Activated naive CD4-positive, alpha-beta T cell treated with anti-CD3 and anti-CD28 coated beads, Interleukin-2, amount 10 ng/mL, durations not matched to agents 7 days and 5 days (primary cell): ENCODE measurements at places on chromosomes 3 and 15.

GRCh38 chr3:13950042-13950441 lies 70.2 kb upstream of the WNT7A start:
- no peak overlapping the region for H3K27ac ChIP-seq
- H3K27me3 ChIP-seq: peaks cover 16% of the 10 kb centered on the region
- no peaks in the 10 kb centered on the region for H3K36me3 ChIP-seq
- H3K4me1 ChIP-seq: no peaks in the 10 kb centered on the region

DNA sequence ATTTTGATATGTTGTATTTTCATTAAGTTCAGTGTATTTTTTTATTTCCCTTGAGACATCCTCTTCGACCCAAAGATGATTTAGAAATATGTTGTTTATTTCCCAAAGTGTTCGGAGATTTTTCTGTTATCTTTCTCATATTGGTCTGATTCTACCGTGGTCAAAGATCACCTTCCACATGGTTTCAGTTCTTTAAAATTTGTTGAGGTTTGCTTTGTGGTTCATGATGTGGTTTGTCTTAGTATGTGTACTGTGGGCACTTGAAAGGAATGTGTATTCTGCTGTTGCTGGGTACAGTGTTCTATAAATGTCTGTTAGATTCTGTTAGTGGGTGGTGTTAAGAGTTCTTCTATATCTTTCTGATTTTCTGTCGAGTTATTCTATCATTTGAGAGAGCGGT lies 103.4 kb upstream of the FHIT start:
- H3K4me1 ChIP-seq: no peaks in the 10 kb centered on the region
- H3K27me3 ChIP-seq: peaks cover 4% of the 10 kb centered on the region
- no peak overlapping the region for H3K27ac ChIP-seq
- no peak overlapping the region for H3K4me3 ChIP-seq

- DNase-seq: peak; percentile 64
- peak within 1 kb of the TSS; percentile 77 for H3K4me3 ChIP-seq
- H3K27me3 ChIP-seq: peaks cover 3% of the 10 kb centered on the region
- peaks cover 23% of the 10 kb centered on the region for H3K36me3 ChIP-seq
These were observed at the start of gene ZKSCAN7 for GRCh38 chr3:44554626-44555592. Gene ZKSCAN7, plus strand, starts transcription at chr3:44555193. Its CDS starts 1,855 bp downstream, at chr3:44557048.

DNA sequence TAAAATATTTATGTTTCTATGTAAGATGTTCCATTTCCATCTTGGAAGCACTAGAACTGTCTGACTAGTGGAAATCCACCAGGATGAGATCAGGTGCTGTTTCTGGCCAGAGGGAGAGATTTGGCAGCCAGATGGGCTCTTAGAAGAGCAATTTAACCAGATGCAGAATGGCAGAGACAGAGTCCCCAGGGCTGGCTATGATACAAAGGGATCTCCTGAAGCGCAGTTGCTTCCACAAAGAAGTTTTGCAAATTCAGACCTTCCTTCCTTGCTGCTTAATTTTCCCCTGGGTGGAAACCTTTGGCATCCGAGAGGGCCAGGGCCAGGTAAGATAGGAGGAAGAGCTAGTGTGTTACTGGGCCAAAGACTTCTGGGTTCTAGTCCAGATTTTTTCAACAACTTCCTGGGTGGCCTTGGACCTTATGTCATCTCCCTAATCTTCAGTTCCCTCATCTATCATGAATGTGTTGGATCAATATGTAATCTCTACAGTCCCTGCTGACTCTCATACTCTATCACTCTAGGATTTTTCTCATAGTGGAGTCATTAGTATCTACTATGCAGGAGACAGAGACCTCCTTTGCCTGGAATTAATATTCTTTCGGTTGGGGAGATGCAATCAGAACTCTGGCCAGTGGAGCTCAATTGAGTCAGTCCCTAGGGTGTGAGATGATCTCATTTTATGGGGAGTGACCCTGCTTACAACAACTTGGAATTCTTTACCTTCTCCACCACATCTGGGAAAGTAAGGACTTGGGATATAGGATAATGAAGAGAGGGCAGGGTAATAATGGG lies 41.1 kb upstream of the NDUFB4 start:
- DNase-seq: no peak
- H3K4me3 ChIP-seq: no peak overlapping the region
- H3K27ac ChIP-seq: no peak overlapping the region
- no peaks in the 10 kb centered on the region for H3K36me3 ChIP-seq
- H3K4me1 ChIP-seq: peaks cover 16% of the 10 kb centered on the region

DNA sequence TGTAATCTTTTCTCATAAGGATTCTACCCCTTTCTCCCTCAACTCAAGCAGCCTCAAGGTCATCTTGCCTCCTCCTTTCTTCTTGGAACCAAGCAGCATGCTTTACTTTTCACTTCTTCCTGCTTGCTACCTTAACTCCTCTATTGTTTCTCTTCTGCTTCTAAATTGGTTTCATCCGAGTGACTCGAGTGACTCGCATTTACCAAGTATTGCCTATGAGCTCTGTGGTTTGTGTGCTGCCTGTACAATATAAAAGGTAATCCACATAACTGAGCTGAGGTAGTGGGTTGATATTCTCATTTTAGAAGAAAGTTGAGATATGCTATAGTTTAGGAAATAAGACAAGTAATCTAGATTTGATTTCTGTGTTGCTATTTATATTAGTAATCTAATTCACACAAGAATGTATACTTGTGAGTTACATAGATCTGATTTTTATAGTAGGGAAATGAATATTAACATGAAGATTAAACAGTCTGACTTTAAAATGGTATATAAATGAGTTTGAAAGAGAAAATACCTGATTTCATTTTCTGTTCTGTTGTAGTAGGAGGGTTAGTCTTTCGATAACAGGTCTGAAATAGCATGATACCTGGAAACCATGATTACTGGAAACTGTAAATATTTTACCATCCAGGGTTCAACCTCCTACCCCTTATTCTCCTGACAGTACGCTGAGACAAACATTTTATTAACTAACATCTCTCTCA lies 5.5 kb downstream of the HHLA2 start:
- H3K4me1 ChIP-seq: peaks cover 87% of the 10 kb centered on the region
- peak; percentile 40 for DNase-seq
- H3K27me3 ChIP-seq: no peaks in the 10 kb centered on the region
- H3K36me3 ChIP-seq: peaks cover 32% of the 10 kb centered on the region
- H3K4me3 ChIP-seq: peak overlapping the region; percentile 58
- peak overlapping the region; percentile 93 for H3K27ac ChIP-seq

GRCh38 chr3:115255197-115255585 lies 108.1 kb upstream of the ZBTB20 start:
- no peaks in the 10 kb centered on the region for H3K27me3 ChIP-seq
- no peaks in the 10 kb centered on the region for H3K36me3 ChIP-seq
- H3K4me1 ChIP-seq: no peaks in the 10 kb centered on the region
- no peak overlapping the region for H3K4me3 ChIP-seq

- H3K36me3 ChIP-seq: no peaks in the 10 kb centered on the region
- no peaks in the 10 kb centered on the region for H3K4me1 ChIP-seq
- H3K4me3 ChIP-seq: no peak overlapping the region
- H3K27ac ChIP-seq: no peak overlapping the region
These were observed 389.6 kb downstream of the NTRK3 start for GRCh38 chr15:87866961-87867360.

- no peak for DNase-seq
- H3K27me3 ChIP-seq: no peaks in the 10 kb centered on the region
- H3K4me3 ChIP-seq: no peak overlapping the region
- H3K36me3 ChIP-seq: no peaks in the 10 kb centered on the region
These were observed 1037.5 kb downstream of the TBL1XR1 start for GRCh38 chr3:176159796-176160195.

DNA sequence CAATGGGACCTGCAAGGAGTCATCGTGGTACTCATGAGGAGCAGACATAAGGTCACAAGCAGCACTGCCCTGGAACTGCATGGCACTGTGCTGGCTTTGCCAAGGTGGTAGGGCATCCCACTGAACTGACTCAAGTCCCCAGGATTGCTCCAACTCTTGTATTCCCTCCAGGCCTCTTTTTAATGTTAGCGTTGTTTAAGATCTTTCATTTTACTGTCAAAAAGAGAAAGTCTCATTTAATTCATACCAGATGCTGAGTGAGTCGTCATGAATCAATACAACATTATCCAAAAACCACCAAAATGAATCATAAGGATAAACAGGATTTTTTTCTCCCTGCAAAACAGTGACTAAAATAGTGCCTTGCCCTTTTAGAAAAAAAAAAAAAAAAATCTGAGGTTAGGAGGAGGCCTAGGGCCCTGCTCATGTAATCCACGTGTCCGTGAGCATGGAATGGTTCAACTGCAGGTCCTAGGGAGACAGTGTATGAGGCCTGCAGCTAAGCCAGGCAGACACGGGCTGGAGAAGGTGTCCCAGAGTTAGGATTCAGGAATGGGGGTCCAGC lies 36.7 kb upstream of the BLM start:
- DNase-seq: no peak
- no peak overlapping the region for H3K27ac ChIP-seq
- H3K4me3 ChIP-seq: no peak overlapping the region

GRCh38 chr3:196700801-196701200 lies 11.2 kb downstream of the CEP19 start:
- no peaks in the 10 kb centered on the region for H3K36me3 ChIP-seq
- H3K27ac ChIP-seq: no peak overlapping the region
- no peak overlapping the region for H3K4me3 ChIP-seq
- H3K27me3 ChIP-seq: no peaks in the 10 kb centered on the region

DNA sequence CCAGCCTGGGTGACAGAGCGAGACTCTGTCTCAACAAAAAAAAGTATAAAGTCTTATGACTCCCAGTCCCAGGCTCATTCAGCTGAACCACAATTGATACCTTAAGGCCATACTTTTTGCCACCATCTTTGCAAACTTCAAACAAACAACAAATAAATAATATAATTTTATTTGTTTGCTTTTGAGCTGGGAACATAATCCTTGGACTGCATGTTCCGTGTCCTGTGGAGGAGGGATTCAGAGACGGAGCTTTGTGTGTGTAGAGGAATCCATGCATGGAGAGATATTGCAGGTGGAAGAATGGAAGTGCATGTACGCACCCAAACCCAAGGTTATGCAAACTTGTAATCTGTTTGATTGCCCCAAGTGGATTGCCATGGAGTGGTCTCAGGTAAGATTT lies 238.6 kb downstream of the ADAMTSL3 start:
- no peaks in the 10 kb centered on the region for H3K27me3 ChIP-seq
- no peak overlapping the region for H3K27ac ChIP-seq
- H3K4me1 ChIP-seq: no peaks in the 10 kb centered on the region
- no peak overlapping the region for H3K4me3 ChIP-seq

DNA sequence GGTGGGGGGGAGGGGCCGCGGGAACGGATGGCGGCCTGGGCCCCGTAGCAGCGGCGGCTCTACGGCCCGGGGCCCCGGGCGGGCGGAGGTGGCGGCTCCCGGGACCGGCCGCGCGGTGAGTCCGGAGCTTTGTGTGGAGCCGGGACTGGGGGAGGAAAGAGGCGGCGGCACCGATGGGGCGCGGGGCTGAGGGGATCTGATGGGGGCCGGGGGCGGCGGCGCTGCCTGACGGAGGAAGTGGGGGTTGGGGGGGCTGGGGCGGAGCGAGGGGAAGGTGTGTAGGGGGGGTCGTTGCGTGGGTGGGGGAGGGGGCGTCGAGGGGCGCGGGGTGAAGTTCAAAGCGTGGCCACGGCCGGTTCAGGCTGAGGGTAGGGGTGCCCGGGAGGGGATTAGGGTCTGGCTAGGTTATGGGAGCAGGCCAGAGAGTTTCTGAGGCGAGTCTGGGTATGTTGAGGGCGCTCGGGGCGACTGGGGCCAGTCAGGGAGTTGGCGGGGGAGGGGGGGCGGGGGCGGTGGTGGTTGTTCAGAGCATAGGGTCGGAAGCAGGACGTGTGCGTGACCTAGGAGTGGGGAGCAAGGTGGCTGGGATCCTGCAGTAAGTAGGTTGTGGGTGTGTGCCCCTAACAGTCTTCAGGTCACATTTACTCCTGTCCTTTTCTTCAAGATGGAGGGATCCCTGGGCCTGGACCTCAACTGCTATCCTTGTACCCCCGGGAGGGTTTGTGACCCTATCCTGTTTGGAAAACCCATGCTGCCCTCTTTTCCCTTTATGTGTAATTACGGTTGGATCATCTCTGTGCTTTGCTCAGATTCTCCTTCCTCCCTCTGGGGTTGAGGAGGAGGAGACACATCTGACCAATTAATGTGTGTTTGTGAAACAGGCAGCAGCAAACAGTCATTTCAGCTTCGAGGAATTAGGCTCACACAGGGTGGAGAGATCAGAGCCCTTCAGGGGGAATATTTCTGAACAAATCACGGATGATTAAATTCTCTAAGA lies 644 bp downstream of the ZNF609 start:
- peak overlapping the region; percentile 91 for H3K27ac ChIP-seq
- H3K4me1 ChIP-seq: peaks cover 58% of the 10 kb centered on the region
- H3K4me3 ChIP-seq: peak overlapping the region; percentile 83
- DNase-seq: peak; percentile 53
- no peaks in the 10 kb centered on the region for H3K27me3 ChIP-seq
